ENCODE measurements at places on chromosomes 4 and X.

DNA sequence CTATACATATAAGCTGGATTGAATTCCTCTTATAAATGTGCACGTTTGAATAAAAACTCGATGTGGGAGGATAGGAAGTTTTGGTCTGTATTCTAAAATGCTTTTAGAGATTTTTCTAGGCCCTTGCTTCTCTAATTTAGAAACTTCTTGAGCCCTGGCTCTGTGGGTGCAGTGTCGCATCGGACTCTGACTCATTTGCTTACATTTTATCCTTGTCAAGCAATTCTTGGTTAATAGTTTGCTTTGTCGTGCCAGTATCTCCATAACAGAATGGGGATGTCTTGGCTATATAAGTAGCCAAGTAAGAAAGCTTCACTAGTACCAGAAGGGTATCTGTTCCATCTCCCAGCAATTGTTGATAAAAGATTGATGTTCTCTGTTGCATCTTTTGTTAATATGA is 10.7 kb downstream of the SGMS2 start:
- no peak for DNase-seq

DNA sequence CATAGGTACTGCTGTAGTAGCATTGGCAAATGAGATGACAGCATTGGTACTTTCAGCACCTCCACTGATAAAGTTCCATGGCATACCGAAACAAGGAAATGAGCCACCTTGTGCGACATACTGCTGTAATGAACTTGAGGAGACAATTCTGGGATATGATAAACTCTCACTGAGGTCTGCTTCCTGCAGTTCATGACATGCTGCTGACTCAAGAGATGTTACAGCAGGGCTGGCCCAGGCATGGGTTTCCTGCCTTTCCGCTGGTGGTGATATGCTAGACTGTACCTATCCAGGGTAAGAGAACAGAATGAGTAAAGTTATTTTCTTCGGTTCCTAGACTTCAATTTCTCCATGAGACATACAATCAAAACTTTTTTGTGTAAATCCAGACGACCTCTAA is 17.1 kb downstream of the BEND2 start:
- DNase-seq, result no peak

DNA sequence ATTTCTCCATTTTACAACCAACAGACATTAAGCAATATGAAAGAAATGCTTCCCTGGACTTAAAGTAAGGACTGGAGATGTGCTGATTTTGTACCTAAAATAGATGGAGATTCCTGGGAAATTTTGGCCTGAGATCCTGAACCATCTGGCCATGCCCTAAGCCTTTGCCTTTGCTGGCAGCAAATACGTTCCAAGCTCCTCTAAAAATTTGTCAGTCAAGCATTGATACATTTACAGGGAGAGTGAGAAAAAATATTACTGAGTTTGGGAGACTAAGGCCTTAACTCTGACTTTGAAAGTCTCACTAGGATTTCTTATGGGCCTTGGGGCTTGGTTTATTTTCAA is 63.9 kb downstream of the FHDC1 start:
- no peak for DNase-seq

DNA sequence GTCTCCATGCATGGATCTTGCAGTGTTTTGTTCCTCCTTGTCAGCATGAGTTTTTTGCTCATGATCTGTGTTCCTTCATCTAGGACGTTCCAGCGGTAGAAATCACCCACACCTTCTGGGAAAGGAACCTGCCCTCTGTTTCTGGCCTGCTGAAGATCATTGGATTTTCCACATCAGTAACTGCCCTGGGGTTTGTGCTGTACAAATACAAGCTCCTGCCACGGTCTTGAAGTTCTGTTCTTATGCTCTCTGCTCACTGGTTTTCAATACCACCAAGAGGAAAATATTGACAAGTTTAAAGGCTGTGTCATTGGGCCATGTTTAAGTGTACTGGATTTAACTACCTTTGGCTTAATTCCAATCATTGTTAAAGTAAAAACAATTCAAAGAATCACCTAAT is 88.2 kb downstream of the MAOA start:
- no peak for DNase-seq

DNA sequence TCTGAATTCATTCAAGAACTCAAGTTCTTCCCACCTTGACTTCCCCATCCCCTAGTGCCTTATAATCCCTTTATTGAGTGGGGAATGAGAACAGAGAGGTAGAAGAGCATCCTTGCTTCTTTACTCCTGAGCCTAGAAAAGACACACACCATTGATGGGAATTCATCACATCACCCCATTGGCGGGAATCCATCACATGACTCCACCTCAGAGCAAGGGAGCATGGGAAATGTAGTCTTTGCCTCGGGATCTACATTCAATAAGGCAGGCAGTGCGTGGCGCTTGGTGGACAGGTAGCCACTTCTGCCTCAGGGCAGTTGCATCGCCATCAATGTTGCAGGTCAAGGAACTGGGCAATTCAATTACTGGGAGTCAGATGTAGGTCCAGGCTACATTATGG is 50.7 kb downstream of the MXRA5 start:
- no peak for DNase-seq

DNA sequence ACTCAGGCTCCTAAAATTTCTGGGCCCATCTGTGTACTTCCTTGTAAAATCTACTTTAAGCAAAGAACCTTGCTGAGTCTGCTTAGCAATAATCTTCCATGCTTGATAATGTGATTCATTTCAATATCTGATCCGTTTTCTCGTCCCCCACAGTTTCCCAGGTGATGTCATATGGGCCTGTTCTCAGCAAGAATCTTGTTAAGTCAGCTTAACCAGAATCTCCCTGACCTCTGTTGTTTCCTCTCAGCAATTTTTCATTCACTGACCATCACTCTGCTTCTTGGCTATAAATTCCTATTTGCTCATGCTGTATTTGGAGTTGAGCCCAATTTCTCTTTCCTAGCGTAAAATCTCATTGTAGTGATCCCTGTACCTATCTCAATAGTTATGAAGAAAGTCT is 13.9 kb downstream of the CSN2 start:
- DNase-seq, result no peak

DNA sequence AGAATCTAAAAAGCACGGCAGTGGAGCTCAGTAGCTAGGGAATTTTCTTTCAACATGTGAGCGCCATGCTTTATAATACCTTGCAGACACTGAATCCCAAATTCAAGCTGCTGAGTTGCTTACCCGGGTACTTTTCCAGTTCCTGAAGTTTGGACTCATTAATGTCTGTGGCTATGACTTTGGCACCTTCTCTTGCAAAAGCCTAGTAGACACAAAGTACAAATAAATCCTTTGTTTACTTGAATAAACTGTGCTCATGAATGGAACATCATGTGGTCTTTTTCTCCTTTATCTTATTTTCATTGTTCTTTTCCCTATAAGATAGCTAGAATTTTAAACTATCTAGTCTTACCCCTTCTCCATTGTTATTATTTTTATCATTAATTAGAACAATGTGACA is 4.6 kb downstream of the BDH2 start:
- no peak for DNase-seq

DNA sequence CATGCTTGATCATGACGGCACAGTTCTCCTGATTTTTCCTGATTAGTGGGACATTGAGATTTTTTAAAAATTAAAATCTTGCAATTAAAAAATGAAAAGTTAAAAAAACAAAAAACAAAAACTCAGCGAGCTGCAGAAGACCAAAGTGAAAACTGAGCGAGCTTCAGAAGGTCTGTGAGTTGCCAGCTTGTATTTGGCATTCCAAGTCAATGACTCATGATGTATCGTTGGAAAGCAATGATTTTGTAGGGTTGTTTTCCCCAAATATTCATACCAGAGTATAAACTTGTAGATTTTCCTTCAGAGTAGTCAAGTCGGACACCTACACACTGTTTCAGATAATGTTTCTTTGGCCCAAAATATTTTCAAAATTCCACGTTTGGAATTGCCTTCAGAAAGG is 76.9 kb downstream of the LRRC66 start:
- no peak for DNase-seq

DNA sequence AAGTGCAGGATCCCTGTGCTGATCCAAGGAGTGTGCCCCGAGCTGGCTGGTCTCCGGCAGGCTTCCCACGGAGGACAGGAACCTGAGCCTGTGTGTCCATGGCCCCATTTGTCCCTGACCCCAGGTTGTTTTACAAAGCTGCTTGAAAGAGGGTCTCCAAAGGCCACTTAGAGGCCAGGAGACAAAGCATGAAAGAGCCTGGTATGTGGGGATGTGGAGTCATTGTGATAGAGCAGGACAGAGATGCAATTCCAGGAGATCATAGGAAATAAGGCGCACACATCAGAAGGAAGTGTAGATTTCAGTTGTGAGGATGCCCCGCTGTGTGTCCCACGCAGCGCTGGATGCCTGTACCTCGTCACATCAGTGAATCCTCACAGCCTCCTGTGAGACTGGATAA is 48.0 kb downstream of the TENM3 start:
- DNase-seq, result no peak

GRCh38 chr4:40186665-40187014 is 10.2 kb upstream of the RHOH start:
- no peak for DNase-seq

GRCh38 chr4:152973629-152974467 is 37.7 kb downstream of the FHDC1 start:
- no peak for DNase-seq

DNA sequence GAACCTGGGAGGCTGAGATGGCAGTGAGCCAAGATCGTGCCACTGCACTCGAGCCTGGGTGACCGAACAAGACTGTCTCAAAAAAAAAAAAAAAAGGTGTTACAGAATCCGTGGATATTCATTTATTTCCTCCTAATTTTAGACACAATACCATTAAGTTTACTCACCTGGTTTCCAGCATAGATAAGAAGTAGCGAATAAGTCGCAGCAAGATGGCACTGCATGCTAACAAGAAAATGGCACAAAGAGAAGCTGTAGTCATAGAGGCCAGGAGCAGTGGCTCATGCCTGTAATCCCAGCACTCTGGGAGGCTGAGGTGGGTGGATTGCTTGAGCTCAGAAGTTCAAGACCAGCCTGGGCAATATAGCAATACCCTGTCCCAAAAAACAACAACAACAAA is 17.0 kb upstream of the MOB1B start:
- no peak for DNase-seq

All from GM20000 (cell line).